CD4-positive, CD25-positive, alpha-beta regulatory T cell (primary cell): ENCODE measurements at places on chromosomes 13 and 19. TPM values are rescaled to one million over a fixed set of nuclear protein-coding genes. Genes with fewer than 3 reads are reported as not detected.
A peak's percentile ranks its signal among the peaks of the same experiment; 100 is the strongest.

GRCh38 chr13:63516124-63516523 is 2100.5 kb upstream of the PCDH20 start:
- no peak overlapping the region for H3K27ac ChIP-seq
- no peaks in the 10 kb centered on the region for H3K36me3 ChIP-seq
- H3K27me3 ChIP-seq: no peaks in the 10 kb centered on the region
- DNase-seq: no peak
- H3K4me1 ChIP-seq: no peaks in the 10 kb centered on the region
- no peak overlapping the region for H3K4me3 ChIP-seq

DNA sequence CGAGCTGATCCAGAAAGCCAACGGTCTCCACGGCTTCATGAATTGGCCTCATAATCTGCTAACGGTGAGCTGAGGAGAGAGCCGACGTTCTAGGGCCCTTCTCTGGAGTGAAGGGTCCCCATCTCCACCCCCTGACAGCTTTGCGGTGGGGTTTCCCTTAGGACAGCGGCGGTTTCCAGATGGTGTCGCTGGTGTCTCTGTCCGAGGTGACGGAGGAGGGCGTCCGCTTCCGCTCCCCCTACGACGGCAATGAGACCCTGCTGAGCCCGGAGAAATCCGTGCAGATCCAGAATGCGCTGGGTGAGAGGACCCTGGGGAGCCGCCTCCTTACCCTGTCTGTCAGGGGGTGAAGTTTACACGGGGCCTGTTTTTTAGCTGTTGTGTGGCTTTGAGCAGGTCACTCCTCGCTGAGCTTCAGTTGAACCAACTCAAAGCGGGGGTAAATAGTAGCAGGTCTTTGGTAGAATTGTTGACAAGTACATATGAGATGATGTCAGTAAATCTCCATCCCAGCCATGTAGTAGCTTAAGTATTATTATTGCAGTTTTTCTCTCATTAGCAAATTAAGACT is 801 bp downstream of the QTRT1 start:
- H3K27ac ChIP-seq: peak overlapping the region; percentile 57
- H3K4me3 ChIP-seq: peak overlapping the region; percentile 86
- peaks cover 14% of the 10 kb centered on the region for H3K4me1 ChIP-seq
- H3K36me3 ChIP-seq: no peaks in the 10 kb centered on the region
- no peaks in the 10 kb centered on the region for H3K27me3 ChIP-seq
- DNase-seq: no peak

DNA sequence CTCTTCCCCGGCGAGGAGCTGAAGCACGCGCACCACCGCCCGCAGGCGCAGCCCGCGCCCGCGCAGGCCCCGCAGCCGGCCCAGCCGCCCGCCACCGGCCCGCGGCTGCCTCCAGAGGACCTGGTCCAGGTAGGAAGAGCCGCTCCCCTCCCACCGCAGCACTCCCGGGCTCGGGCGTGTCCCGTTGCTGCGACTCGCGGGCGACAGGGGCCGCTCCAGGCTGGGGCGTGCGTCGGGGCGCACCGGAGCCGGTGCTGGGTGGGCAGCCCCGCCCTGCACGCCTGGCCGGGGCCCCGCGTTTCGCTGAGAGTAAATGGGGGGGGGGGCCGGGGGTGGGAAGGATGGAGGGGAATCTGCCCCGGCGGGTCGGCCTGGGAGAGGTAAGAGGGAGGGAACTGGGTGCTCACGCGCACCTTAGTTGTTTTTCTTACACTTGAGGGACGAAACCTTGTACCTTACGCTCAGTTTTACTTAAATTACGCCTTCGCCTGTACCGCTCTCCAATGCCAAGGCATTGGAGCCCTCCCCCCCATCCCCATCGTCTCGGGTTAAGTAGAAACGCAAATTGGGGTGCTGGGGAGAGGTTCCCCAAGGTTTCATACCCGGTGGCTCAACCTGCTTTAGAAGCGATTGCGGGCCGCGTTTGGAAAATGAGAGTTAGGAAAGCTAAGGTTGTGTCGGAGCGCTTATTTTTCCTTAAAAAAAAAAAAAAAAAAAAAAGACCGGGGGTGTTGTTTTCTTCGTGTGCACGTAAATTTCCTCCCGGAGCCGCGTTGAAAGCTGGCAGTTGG is 850 bp downstream of the KLF5 start:
- H3K27me3 ChIP-seq: peaks cover 32% of the 10 kb centered on the region
- no peak overlapping the region for H3K27ac ChIP-seq
- H3K4me3 ChIP-seq: peak overlapping the region; percentile 45
- H3K4me1 ChIP-seq: peaks cover 14% of the 10 kb centered on the region

Gene RFX1
- total RNA-seq: 23.2 TPM

- H3K27ac ChIP-seq: no peak overlapping the region
- H3K27me3 ChIP-seq: peaks cover 5% of the 10 kb centered on the region
- no peaks in the 10 kb centered on the region for H3K4me1 ChIP-seq
- no peak for DNase-seq
These were observed 11.6 kb upstream of the CNMD start for GRCh38 chr13:52751196-52751595.

DNA sequence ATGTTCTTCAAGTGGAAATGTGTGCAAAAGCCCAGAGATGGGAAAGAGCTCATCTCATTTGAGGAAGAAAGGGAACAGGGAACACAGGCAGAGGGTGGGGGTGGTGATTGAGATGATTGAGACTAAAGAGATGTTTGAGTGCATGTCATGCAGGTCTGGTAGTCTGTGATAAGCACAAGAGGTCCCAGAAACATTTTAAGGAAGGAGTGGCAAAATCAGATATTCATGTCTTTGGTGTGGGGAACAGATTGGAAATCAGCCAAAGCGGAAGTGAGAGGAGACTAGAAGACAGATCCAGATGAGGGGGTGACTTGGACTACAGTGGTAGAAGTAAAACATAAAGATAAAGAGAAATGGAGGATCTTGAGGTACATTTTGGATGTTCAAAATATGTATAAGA is 39.4 kb upstream of the DACH1 start:
- no peaks in the 10 kb centered on the region for H3K36me3 ChIP-seq
- H3K4me1 ChIP-seq: no peaks in the 10 kb centered on the region
- no peak overlapping the region for H3K27ac ChIP-seq
- DNase-seq: no peak
- H3K27me3 ChIP-seq: no peaks in the 10 kb centered on the region

DNA sequence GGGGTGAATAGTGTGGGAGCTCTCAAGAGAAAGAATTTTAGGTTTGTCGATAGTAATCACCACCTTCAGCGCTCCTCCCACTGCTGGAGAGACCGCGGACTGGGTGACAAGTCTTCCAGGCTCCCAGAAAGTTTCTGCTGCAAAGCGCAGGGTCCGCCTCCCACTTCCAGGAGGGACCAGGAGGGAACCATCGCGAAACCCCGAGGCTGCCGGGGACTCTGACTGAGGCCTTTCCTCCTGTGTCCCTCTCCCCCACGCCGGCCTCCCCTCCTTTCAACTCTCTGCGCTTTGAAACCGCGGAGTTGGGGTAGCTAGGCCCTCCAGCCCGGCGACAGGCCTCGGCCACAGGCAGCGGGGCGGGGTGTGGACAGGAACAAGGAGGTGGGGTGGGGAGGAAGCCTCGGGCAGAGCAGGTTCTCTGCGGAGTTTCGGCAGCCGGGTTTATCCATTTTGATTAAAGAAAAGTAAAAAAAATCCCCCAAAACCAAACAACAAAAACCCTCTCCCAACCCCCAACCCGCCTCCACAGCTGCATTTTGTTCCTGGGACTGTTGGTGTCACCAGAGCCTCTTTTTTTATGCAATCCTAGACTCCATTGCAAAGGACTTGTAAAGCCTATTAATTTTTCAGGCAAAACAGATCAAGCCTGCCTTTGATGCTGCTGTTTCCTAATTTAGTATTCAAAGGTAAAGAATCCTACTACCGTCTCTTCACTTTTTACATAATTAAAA is 157.2 kb downstream of the TM9SF2 start:
- peak overlapping the region; percentile 87 for H3K27ac ChIP-seq
- peak overlapping the region; percentile 89 for H3K4me3 ChIP-seq
- peak; percentile 35 for DNase-seq
- no peaks in the 10 kb centered on the region for H3K27me3 ChIP-seq

DNA sequence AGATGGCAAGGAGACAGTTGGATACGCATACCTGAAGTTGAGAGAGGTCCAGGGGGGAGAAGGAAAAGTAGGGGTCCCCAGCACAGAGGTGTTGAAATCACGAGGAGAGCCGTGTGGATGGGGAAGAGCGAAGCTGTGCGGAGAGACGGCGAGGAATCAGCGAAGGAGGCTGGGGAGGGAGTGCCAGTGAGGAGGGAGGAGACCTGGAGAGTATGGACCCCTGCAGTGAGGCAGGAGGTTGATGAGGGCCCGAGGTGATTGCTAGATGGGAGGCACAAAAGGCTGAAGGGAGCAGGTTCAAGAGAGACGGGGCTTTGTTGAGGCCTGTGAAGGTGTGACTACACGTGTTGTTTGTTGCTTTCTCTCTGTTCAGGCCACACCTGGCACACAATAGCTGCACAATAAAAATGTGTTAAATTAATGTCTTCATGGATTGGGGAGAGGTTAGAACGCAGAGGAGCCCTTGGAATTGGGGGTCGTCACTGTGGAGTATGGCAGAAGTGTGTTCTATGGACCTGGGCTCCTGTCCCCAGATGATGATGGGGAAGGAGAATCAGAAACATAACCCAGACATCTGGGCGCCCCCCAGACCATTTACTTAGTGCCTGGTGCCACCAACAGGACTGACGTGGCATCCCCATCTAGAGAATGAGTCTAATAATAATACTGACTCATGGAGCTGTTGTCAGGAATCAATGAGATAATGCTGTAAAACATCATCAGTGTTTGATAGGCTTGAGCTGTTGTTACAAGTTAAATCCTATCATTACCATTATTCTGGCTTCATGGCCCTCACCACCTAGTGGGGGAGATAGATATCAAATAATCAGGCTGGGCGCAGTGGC is 137.5 kb downstream of the SIPA1L3 start:
- no peak overlapping the region for H3K4me3 ChIP-seq
- H3K4me1 ChIP-seq: peaks cover 38% of the 10 kb centered on the region
- no peak overlapping the region for H3K27ac ChIP-seq
- no peaks in the 10 kb centered on the region for H3K27me3 ChIP-seq
- no peak for DNase-seq
- no peaks in the 10 kb centered on the region for H3K36me3 ChIP-seq
